Stimulated activated CD4-positive, alpha-beta T cell treated with anti-CD3 and anti-CD28 coated beads, Interleukin-15, amount 100 ng/mL, for 48 hours (primary cell): ENCODE measurements at places on chromosomes 13 and 19.

GRCh38 chr13:113390874-113391497, 27.1 kb upstream of the GRTP1 start:
- no peak for DNase-seq

DNA sequence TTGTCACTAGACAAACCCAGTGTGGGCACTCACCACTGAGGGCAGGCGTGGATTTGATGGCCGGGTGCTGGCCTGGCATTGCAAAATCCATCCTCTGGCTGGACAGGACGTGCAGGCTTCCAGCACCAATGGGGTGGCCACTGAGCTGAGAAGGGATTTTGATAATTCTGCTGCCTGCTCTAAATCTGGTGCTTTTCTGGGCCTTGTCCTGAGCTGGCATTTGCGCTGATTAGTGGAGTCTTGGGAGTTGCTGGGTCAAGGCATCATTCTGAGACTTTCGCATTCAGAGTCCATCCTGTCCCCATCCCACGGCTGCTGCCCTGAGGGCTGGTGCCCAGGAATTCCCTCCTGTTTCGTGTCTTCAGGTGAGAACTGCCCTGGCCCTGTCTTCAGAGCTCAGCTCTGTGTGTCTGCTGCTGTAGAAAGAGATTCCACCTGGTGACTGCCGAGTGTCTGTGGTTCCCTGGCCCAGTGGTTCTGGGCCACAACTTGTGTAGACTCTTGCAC, 65.9 kb upstream of the MCF2L start:
- DNase-seq: no peak

GRCh38 chr13:35697186-35697730, 220.8 kb upstream of the MAB21L1 start:
- no peak for DNase-seq

DNA sequence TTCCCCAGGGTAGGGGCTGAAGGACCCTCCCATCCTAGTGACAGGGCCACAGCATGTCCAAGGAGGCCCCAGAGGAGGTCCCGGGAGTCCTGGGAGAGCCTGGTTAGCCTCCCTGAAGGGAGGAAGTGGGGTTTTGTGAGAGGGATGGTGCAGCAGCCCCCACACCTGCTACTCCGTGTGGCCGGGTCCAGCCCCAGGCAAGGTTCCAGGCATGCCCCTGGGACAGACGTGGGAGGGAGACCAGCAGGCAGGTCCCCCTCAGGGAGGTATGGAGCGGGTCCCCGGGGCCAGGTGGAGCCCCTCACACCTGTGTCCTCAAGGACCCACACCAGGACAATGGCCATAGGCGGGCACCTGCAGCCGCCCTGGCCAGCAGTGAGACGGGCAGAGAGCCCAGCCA, 1.9 kb upstream of the F7 start:
- no peak for DNase-seq

DNA sequence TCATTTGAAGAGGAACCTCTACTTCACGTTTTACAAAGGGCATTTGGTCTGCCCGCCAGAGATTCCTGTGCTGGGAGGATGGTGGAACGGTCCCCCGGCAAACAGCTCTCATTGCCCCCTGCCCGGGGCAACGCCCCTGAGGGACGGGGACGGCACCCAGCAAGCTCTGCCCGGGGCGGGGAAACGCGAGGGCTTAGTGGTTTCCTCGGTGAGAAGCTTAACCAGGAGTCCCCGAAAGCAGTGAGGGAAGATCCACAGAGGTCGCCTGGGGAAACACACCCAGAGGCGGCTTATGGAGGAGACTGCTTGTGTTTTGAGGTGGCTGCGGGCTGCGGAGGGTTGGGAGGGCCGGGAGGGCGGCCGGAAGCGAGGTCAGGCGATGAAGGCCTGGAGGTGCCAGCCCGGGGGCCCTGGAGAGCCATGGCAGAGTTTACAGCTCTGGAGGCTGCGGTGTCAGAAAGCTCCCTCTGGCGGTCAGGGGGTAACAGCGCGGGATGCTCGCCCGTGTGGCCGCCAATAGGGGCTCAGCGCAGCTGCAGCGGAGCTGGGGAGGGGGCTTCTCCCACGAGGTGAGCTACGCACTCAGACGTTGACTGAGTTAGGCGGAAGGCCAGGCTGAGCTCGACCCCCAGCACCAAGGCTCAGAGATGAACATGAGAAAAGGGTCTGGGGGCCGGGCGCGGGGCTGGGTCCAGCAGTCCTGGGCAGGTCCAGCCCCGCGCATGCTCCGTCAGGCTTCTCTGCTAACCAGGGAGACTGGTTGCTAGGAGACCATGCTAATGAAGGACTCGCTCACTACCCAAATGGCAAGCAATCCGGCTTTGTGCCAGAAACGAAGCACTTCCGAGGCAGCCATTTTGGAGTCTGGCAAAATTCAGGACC, 652 bp upstream of the TPGS1 start:
- DNase-seq: peak; percentile 89

- no peak for DNase-seq
These were observed 125.2 kb upstream of the ZNF91 start for GRCh38 chr19:23520441-23520840.

GRCh38 chr19:16298334-16298733, 26.3 kb upstream of the KLF2 start:
- no peak for DNase-seq

DNA sequence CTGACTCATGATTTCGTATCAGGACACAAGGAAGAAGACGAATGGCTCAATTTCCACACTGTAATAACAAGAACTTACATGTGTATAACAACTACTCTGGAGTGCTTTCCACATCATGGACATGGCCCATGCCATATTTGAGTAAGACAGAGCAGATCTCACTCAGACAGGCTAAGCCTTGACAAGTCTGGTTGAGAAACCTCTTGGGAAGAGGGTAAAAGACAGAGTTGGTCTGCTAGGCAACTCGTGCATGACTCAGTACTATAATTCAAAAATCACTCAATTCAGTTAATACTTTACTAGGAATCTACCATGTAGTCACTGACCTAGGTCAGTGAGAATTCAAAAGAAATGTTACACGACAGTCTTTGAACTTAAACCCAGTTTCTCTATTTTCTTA, 5.7 kb upstream of the THSD1 start:
- no peak for DNase-seq

- DNase-seq: no peak
These were observed 1037.0 kb upstream of the SPRY2 start for GRCh38 chr13:81377921-81378320.

- DNase-seq: no peak
These were observed 38.1 kb upstream of the SLC10A2 start for GRCh38 chr13:103104340-103104739.

- DNase-seq: no peak
These were observed at the start of gene FLT1 for GRCh38 chr13:28494778-28495537. FLT1 (minus strand) TSS chr13:28495128; CDS start chr13:28494843, 285 bp downstream.

GRCh38 chr13:49874430-49874829, 61.7 kb downstream of the SPRYD7 start:
- no peak for DNase-seq

- DNase-seq: no peak
These were observed 77.0 kb downstream of the SOX1 start for GRCh38 chr13:112143753-112144615.

DNA sequence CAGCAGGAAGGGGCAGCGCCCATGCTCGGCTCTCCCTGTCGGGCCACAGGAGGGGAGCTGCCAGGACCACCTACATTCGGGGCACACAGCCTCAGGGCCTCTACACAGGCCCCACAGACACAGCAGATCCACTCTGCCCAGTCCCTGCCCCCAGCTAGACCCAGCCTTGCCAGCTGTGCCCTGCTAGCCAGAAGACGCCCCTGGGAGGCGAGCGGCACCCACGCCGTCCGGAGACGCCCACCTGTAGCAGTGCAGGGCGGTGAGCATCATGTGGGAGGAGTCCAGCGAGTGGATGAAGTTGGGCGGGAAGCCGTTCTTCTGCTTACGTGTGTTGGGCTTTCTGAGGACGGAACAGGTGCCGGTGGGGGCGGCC, 15.1 kb downstream of the POLRMT start:
- DNase-seq: no peak

GRCh38 chr13:79385694-79386093, 20.4 kb downstream of the RBM26 start:
- no peak for DNase-seq

DNA sequence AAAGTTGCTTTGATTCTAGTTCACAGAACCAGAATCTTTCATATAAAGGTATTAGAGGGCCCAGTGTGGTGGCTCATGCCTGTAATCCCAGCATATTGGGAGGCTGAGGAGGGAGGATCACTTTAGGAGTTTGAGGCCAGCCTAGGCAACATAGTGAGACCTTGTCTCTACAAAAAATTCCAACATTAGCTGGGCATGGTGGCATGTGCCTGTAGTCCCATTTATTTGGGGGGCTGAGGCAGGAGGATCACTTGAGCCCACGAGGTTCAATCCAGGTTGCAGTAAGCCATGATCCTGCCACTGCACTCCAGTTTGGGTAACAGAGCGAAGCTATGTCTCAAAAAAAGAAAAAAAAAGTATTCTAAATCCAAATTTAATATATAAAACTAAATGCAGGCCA, 9.1 kb downstream of the LDLR start:
- no peak for DNase-seq

DNA sequence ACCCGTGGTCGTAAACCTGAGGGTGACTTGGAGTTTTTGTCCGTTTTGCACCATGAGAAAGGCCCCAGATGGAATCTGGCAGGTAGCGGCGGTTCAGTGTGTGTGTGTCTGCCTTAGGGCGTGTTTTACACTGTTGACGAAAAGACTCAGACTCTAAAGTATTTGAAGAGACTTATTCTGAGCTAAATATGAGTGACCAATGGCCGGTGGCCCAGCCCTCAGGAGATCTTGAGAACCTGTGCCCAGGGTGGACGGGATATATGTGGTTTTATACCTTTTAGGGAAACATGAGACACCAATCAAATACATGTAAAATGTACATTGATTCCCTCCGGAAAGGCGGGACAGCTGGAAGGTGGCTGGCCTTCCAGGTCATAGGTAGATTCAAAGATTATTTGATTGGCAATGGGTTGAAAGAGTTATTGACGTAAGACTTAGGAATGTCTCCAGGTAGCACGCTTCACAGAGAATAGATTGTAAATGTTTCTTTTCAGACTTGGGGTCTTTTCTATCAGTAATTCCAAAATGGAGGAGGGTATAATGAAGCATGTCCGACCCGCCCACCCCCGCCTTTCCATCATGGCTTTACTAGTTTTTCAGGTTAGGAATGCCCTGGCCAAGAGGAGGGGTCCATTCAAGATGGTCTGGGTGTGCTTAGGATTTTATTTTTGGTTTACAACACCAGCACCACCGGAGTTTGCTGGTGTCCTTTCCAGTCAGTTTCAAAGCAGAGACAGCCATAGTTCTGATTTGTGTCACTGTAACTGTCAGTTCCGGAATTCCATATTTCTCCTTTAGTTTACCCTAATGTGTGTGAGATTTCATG, 1.0 kb upstream of the ZNF529 start:
- DNase-seq: no peak

GRCh38 chr13:28423010-28423409, 71.9 kb downstream of the FLT1 start:
- DNase-seq: no peak

GRCh38 chr13:41596190-41596589, 138.8 kb downstream of the RGCC start:
- DNase-seq: no peak

DNA sequence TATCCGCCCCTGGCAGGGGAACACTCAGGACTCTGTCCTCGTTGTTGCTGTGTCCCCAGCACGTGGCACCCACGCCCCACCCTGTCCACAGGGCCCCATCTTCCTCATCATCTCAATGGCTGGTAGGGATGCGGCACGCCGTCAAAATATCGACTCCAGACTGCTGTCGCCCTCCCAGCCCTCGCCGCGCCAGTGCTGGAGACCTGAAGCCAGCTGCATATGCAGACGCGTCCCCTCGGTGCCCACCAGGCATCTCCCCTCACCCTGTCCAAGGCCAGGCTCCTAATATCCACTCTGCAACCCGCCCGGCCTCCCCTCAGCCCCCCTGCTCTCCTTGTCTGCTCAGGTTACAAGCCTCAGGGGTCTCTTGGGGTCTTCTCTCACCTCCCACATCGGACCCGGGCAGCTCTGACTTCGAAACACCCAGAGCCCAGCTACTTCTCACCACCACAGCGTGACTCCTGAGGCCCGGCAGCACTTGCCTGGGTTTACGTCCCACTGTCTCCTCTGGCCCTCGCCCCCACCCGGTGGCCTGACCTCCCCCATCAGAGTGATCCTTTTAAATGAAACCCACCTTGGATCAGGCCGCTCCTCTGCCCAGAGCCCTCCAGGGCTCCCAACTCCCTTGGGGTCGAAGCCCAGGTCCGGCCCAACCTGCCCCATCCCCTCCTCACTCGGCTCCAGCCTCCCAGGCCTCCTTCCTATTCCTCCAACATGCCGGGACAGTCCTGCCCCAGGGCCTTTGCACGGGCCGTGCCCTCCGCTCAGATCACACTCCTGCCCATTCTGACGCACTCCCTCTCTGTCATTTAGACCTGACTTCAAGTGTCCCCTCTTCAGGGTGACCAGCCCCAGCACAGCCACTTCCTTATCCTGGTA, 12.5 kb downstream of the PLIN4 start:
- DNase-seq: no peak

GRCh38 chr19:5985098-5985783, 7.3 kb upstream of the RANBP3 start:
- DNase-seq: no peak

DNA sequence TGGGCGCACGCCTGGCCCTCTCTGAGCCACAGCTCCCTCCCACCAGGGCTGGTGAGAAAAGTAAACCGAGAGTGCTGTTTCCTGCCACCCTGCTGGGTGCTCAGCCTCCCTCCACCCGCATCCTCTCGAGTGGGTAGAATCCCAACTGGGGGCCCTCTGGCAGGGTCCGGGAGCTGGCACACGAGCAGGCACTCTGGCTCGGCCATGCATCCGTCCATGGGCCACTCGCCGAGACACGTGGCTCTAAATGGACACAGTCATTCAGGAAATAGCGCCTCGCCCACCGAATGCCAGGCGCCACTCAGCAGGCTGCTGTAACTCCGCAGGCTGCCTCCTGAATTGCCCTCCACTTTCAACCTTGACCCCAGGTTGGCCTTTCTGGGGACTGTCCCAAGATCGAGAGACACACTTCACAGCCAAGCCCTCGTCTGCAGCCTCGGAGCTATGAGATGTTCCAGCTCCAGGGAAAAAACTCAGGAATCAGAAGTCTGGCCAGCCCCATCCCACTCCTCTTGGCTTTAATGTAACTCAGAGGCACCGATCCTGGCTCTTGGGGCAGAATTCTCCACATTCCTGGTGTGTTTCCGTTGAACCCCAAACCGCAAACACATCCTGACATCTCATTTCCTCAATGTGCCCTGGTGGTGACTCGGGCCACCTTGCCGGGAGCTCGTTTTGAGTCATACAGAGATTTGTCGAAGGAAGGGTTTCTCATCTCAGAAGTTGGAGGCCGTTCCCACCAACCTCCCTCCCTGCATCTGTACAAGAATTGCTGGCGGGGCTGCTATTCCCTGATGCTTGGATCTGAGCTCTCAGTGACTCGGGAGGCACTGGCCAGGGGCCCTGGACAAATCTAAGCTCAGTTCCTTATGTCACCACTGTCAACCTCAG, 14.1 kb downstream of the KLF2 start:
- no peak for DNase-seq

DNA sequence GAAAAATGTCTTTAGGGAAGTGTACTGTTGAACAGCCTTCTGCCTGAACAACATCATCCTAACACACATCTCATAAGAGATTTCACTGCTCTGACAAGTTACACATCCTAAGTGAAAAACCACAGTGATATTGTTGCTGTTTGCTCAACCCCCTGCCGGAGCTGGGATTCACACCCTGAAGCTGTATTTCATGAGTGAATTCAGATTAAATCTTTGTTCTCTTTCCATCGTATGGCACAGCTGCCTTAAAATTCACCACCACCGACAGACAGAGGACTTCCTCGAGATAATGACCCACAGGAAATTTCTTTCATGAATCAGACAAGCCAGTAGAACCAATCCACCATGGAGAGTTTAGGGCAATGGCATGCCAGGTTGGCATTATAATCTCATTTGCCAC, 280.8 kb downstream of the DCT start:
- DNase-seq: no peak

GRCh38 chr19:54480051-54480450, 7.0 kb upstream of the CDC42EP5 start:
- no peak for DNase-seq
